Right lobe of liver (tissue), 6 donors: ENCODE measurements at places on chromosomes 6 and 20. TPM values are rescaled to one million over a fixed set of nuclear protein-coding genes. Genes with fewer than 3 reads are reported as not detected.

The BCL2L1 gene
- total RNA-seq, result 30.5 TPM

The HRH3 gene
- total RNA-seq, result not detected

The MYO6 gene
- 16.0 TPM for total RNA-seq

The PROKR2 gene
- total RNA-seq, result not detected

The SEMG1 gene
- total RNA-seq, result not detected

The HMGA1 gene
- total RNA-seq, result 10.7 TPM

The SYCP2L gene
- total RNA-seq, result not detected

The NOL4L gene
- 5.9 TPM for total RNA-seq

The CLDN20 gene
- total RNA-seq, result not detected

The TGM3 gene
- 0.29 TPM for total RNA-seq

The PAQR8 gene
- 0.50 TPM for total RNA-seq

The GSTA3 gene
- total RNA-seq, result not detected

The LIN28B gene
- total RNA-seq, result not detected

The SLC17A3 gene
- total RNA-seq, result 22.2 TPM

The RIN2 gene
- 15.2 TPM for total RNA-seq

The TNFRSF21 gene
- total RNA-seq, result 1.9 TPM

The CST4 gene
- not detected for total RNA-seq

The CEP57L1 gene
- total RNA-seq, result 7.0 TPM

The MPIG6B gene
- total RNA-seq, result not detected

The FAXC gene
- total RNA-seq, result not detected

The DCDC2 gene
- 3.8 TPM for total RNA-seq
